ENCODE measurements at places on chromosomes 6 and 20. TPM values are rescaled to one million over a fixed set of nuclear protein-coding genes. Genes with fewer than 3 reads are reported as not detected.

Gene SLC17A9
- 37.6 TPM for total RNA-seq

Gene PTCRA
- not detected for total RNA-seq

Gene SOX18
- 3.3 TPM for total RNA-seq

Gene CLVS2
- total RNA-seq, result not detected

Gene GSTA3
- not detected for total RNA-seq

Gene TNFRSF6B
- 147 TPM for total RNA-seq

Gene PROCR
- 52.0 TPM for total RNA-seq

DNA sequence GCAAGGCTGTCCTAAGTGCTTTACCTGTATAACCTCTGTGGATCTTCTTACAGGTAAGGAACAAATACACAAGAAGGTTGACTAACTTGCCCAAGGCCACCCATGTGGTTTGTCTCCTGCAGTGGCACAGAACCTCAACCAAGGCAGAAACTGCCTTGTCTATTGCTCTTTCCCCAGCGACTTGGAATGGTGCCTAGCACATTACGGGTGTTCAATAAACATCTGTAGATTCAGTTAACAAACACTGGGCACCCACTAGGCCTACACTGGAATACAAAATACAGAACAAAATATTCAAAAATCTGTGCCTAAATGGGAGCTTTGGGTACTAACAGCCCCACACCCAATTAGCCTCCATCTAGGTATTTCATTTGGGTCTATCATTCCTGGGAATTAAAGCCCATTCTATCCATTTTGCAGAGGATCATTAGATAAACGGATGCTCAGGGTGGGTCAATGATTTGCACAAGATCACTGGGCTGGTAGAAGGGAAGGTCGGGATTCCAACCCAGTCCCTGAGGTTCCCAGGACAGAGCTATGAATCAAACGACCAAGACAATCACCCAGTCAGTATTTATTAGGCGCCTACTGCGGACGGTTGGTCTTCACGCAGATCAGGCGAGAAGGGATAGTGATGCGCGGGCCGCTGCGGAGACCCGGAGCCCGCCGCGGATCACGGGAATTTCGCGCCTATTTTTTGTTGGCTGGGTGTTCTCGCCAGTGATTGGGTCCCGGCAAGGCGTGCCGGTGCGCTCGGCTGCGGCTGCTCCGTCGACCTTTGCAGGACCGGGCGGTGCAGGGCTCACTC lies at the start of gene STK35:
Gene STK35 (plus strand): TSS at position 771 of the 808 bp plus-strand sequence. CDS start 55 bp downstream, outside the sequence.
- DNase-seq, result peak; percentile 37
- peak within 1 kb of the TSS; percentile 95 for H3K27ac ChIP-seq

DNA sequence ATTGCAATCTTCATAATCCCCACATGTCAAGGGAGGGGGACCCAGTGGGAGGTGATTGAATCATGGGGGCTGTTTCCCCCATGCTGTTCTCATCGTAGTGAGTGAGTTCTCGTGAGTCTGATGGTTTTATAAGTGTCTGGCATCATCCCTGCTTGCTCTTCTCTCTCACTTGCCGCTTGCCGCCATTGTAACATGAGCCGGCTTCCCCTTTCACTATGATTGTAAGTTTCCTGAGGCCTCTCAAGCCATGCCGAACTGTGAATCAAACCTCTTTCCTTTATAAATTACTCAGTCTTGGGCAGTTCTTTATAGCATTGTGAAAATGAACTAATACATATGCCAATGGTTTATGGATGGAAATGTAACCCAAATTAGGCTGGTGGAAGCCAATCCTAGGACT lies 109.4 kb upstream of the AKAP12 start:
- no peak overlapping the region for H3K27ac ChIP-seq
- no peaks in the 10 kb centered on the region for H3K36me3 ChIP-seq
- no peaks in the 10 kb centered on the region for H3K27me3 ChIP-seq
- no peak overlapping the region for H3K4me3 ChIP-seq
- no peak for DNase-seq
- H3K4me1 ChIP-seq, result peaks cover 13% of the 10 kb centered on the region

GRCh38 chr20:60935971-60936370 lies 316.1 kb upstream of the CDH4 start:
- no peaks in the 10 kb centered on the region for H3K27me3 ChIP-seq
- no peak for DNase-seq

GRCh38 chr6:120935908-120936307 lies 398.4 kb downstream of the TBC1D32 start:
- DNase-seq, result no peak
- H3K36me3 ChIP-seq, result no peaks in the 10 kb centered on the region
- no peaks in the 10 kb centered on the region for H3K27me3 ChIP-seq

DNA sequence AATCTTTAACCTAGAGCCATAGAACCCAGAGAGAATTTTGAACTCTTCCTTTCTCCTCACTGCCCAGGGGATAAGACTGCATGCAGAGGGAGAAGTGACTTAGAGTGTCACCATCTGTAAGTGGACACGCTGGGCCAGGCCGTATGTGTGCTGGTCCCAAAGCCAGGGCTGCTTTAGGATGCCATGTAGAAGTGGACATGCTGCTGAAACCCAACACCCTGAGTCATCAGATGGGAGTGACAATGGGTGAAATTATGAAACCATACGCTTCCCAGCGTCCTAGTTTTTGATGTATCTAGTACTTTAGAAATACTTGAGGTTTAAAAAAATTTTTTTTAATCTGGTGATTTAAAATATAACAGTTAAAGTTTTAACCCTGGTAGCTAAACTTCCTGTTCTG lies 191.1 kb downstream of the FNDC1 start:
- no peak overlapping the region for H3K27ac ChIP-seq
- peaks cover 37% of the 10 kb centered on the region for H3K27me3 ChIP-seq
- no peaks in the 10 kb centered on the region for H3K36me3 ChIP-seq
- no peaks in the 10 kb centered on the region for H3K4me1 ChIP-seq

DNA sequence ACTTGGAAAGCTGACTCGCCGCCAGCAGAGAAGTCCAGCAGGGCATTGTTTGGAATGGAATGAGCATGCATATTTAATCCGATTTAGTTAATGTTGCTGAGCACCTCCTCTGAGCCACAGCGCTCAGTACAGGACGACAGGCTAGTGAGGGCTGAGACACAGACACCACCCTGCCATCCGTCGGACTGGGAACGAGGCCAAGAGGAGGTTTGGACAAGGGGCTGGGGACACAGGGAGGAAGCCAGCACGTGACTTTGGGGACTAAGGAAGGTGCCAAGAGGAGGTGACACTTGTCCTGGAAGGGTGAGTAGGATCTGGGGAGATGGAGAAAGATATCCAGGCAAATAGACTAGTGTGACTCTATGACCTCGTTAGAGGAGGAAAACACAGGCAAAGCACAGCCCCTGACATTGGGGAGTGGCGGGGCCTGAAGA lies 152.5 kb upstream of the ECI2 start:
- no peak overlapping the region for H3K27ac ChIP-seq
- no peak for DNase-seq
- H3K4me3 ChIP-seq, result no peak overlapping the region
- peaks cover 6% of the 10 kb centered on the region for H3K4me1 ChIP-seq
- no peaks in the 10 kb centered on the region for H3K36me3 ChIP-seq

DNA sequence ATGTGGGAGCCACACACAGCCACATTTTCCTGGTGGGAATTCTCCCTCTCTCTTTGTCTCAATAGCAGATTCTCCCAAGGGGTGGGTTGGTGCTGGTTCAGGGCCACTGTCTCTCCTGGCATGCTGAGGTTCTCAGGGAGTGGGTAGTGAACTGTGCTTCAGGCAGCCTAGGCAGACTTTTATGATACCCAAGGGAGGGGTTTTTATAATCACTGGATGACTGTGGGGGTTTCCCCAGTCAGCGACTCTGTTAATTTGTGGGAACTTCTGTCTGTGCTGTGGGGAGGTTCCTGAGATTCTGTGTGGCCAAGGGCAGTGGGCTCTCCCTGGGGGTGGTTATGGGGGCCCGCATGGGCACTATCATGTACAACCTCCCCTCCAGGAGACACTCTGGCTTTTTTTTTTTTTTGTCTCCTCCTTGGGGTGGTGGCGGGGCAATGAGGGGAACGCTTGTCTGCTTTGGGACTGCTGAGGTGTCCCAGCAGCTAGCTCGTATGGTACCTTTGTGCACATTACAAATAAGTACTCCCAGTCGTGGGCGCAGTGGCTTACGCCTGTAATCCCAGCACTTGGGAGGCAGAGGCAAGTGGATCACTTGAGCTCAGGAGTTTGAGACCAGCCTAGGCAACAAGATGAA lies 10.0 kb downstream of the PTK7 start:
- no peak for DNase-seq
- H3K4me3 ChIP-seq, result no peak overlapping the region
- peaks cover 24% of the 10 kb centered on the region for H3K4me1 ChIP-seq
- H3K27ac ChIP-seq, result no peak overlapping the region
- no peaks in the 10 kb centered on the region for H3K36me3 ChIP-seq

DNA sequence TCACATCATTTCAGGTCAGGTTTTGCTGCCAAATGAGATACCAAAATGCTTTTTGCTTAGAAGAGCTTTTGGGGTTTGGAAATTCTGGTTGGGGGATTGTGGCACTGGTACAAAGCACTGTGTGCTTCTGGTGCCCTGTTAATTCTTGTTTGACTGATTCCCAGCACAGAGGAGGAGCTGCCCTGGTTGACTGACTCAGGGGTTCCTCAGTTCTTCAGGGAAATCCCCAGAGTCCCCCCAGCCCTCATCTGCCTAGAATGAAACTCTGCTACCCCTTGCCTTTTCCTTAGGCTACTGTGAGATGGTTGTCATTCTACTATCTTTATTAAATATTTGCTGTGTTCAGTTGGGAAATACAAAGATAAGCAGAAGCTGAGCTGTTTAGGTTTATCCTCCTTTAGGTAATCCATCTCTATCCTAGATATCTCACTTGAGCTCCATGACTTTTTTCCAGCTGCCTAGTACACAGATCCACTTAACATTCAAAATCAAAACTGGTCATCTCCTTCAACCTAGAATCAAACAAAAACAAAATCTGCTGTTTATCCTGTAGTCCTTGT lies 24.9 kb upstream of the TSPYL1 start:
- no peaks in the 10 kb centered on the region for H3K4me1 ChIP-seq
- H3K36me3 ChIP-seq, result no peaks in the 10 kb centered on the region
- H3K4me3 ChIP-seq, result no peak overlapping the region

GRCh38 chr6:14079433-14079832 lies 38.1 kb upstream of the CD83 start:
- H3K27ac ChIP-seq, result no peak overlapping the region
- DNase-seq, result no peak
- H3K4me1 ChIP-seq, result no peaks in the 10 kb centered on the region
- H3K4me3 ChIP-seq, result no peak overlapping the region

DNA sequence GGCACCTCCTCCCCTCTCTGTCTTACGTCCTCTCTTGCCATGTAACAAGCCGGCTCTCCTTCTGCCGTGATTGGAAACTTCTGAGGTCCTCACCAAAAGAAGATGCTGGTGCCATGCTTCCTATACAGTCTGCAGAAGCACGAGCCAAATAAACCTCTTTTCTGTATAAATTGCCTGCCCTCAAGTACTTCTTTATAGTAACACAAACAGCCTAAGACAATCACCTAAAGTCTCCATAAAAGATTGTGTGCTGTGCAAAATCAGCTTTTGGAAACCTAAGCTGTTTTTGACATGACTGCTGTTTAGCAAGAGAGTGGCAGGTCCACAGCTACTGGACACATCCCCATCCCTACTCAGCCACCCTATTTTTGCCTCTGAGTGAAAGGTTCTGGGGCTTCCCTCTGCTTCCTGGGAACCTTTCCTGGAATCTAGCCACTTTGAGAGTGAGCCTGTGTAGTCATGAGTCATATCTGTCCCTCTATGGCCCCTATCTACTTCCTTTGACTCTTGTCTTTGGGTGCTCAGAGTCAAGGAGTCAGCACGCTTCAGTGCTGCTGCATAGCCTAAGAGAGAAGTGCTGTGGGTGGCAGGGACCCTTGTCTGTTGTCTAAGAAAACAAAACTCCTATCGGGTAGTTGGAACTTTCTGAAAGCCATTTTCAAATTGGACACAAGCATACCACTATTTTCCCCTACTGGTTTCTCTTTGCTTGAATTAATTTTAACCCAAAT lies 110.0 kb downstream of the PPP1R14C start:
- H3K4me1 ChIP-seq, result peaks cover 22% of the 10 kb centered on the region
- no peaks in the 10 kb centered on the region for H3K27me3 ChIP-seq
- no peaks in the 10 kb centered on the region for H3K36me3 ChIP-seq
- no peak overlapping the region for H3K27ac ChIP-seq
- peak overlapping the region; percentile 10 for H3K4me3 ChIP-seq

DNA sequence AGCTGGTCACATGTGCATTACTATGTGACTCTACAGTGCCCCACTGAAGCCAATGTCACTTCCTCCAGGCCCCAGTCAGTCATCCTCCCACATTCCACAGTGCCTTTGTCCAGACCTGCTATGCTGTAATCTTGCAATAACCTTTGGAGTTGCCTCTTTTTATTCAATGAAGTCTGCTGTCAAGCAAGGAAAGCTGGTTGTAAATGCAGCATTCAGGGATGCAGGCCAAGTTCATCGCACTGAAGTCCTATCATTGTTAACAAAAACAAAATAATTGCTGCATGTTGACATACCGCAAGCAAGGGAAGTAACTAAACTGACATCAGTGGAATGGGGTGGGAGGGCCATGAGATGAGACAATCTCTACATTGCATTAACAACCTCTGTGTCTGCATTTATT lies 131.2 kb upstream of the CDYL start:
- H3K36me3 ChIP-seq, result no peaks in the 10 kb centered on the region
- H3K4me1 ChIP-seq, result peaks cover 7% of the 10 kb centered on the region
- H3K27ac ChIP-seq, result no peak overlapping the region
- no peaks in the 10 kb centered on the region for H3K27me3 ChIP-seq
- no peak for DNase-seq

- no peaks in the 10 kb centered on the region for H3K27me3 ChIP-seq
- no peak overlapping the region for H3K4me3 ChIP-seq
- no peak for DNase-seq
- peaks cover 7% of the 10 kb centered on the region for H3K4me1 ChIP-seq
- H3K36me3 ChIP-seq, result no peaks in the 10 kb centered on the region
These were observed 69.2 kb upstream of the SMIM29 start for GRCh38 chr6:34317882-34318498.

- no peak overlapping the region for H3K4me3 ChIP-seq
- no peaks in the 10 kb centered on the region for H3K4me1 ChIP-seq
- H3K36me3 ChIP-seq, result no peaks in the 10 kb centered on the region
- no peak overlapping the region for H3K27ac ChIP-seq
- no peak for DNase-seq
These were observed 198.4 kb upstream of the SOX4 start for GRCh38 chr6:21395121-21395520.

GRCh38 chr20:35616465-35617396 lies 1.1 kb downstream of the SPAG4 start:
- H3K4me1 ChIP-seq, result peaks cover 42% of the 10 kb centered on the region
- H3K27me3 ChIP-seq, result no peaks in the 10 kb centered on the region
- no peaks in the 10 kb centered on the region for H3K36me3 ChIP-seq
- DNase-seq, result peak; percentile 99
- H3K4me3 ChIP-seq, result peak overlapping the region; percentile 70

DNA sequence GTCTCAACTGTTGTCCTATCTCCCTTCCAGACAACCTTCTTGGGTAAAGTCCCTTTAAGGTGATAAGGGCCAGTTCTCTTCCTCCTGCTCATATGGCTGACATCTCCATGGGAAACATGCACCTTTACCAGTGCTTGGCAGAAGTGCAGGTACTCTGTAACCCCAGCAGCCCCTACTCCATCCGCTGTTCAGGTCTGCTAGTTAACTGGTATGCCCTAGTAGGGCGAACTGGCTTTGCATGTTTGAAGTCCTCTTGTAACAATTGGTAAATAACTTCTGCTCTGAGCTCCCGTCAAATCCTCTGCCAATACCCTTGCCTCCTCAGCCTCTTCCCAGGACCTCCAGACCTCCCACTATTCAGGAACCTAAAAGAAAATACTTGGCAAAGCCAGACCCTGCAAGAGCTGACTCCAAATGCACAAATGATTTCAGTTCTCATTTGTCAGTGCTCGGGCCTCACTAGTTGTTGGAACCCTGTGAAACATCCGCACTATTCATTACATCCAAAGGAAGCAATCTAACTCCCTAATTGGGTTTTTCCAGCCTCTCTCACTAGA lies 703.7 kb downstream of the MAFB start:
- H3K4me1 ChIP-seq, result no peaks in the 10 kb centered on the region
- DNase-seq, result no peak
- no peak overlapping the region for H3K4me3 ChIP-seq
- H3K27me3 ChIP-seq, result no peaks in the 10 kb centered on the region
- no peak overlapping the region for H3K27ac ChIP-seq
